ENCODE measurements at places on chromosomes 3 and 15.

DNA sequence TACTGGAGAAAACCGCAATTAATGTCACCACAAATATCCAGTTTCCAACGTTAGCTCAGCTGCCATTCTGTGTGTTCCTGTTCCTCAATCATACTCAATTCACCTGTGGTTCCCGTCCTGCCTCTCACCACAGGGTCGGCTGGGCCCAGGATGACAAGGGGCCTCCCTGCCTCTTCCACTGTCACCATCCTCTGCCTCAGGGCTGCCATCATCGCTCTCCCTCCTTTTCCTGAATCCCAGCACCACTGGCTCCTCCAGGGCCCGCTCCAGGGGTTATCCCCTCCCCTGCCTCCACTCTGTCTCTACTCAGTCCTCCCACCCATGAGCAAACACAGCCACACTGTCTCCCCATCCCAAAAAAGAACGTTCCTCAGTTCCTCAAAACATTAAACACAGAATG lies 170.9 kb upstream of the NSMCE3 start:
- DNase-seq, result no peak

- DNase-seq, result no peak
Observed at GRCh38 chr3:69179740-69180372, 57.5 kb upstream of the LMOD3 start.

DNA sequence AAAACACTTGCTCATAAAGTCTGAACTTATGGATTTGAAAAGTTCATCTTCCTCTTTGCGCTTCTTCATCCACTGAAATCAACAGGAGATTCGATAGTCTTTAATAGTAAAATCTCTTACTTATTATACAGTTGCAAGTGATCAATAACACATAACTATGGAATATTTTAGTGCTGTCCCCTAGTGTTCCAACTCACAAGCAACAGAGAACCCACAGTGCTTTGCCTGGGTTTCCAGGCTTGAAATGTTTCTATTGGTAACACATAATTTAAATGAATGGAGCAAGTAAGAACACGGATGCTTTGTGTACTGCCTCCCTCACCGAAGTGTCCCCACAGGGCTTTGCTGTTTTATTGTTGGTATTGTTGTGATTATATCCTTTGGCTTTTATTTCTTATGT lies 93.5 kb downstream of the WDR72 start:
- DNase-seq, result no peak

DNA sequence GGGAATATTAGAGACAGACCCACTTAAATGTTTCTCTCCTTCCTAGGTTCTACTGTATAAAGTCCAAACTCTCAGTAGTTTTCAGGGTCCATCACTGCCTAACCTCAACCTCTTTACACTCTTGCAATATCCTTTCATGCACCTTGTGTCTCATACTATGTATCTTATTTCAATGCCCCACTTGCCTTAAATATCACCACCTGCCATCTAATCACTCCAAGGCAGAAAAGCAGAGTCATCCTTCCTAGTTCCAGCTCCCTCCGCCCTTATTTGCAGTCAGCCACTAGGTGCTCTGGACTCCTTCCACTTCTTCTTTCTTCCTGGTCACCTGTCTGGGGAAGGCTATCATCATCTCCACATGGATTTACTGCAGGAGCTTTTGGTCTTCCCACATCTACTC lies 322.0 kb downstream of the MFSD1 start:
- DNase-seq, result no peak

DNA sequence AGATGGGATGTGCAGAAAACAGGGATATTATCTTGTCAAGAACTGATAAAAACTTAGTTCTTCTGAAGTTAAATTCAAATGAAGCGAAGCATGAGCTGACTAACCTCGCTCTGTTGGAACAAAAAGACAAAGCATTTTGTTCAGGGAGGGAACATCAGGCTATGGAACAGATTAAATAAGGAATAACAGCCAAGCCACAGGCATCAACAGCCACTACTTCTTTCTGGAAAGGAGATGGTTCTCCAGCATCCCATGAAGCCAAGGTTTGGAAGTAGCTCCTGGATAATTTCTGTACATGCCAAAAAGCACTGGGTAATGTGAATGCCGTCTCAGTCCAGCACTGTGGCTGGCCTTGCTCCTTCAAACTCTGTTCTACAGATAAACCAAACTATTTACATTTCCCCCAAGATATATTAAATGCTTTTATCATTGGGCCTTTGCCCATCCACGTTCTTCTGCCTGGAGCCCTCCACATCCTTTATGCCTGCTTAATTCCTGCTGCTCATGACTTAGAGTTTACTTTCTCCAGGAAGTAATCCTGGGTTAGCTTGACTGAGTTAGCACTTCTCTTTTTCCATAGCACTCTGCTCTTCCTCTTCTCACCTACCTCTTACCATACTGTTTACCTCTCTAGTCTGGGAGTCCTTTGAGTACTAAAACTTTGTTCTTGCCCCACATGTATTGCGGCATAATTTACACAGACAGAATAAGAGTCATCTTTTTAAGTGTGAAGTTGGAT lies 232.0 kb downstream of the CLSTN2 start:
- DNase-seq, result no peak

DNA sequence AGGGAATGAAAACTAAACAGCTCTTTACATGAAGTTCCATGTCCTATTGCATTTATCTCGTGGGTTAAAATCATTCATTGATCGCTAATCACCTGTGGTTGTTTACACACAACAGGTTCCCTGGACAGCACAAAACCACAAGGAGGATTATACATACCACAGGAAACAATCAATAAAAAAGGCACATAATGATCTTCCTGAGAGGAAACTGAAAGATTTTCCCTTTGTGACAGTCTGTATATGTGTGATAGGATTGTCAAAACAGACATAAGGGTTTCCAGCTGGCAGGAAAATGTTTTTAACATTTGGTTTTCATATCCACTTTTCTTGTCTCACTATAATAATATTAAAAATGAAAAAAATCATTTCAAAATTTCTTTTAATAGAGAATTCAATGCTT lies 541.8 kb downstream of the NLGN1 start:
- DNase-seq, result no peak

- no peak for DNase-seq
Observed at GRCh38 chr15:25727867-25728600, 135.1 kb downstream of the ATP10A start.

DNA sequence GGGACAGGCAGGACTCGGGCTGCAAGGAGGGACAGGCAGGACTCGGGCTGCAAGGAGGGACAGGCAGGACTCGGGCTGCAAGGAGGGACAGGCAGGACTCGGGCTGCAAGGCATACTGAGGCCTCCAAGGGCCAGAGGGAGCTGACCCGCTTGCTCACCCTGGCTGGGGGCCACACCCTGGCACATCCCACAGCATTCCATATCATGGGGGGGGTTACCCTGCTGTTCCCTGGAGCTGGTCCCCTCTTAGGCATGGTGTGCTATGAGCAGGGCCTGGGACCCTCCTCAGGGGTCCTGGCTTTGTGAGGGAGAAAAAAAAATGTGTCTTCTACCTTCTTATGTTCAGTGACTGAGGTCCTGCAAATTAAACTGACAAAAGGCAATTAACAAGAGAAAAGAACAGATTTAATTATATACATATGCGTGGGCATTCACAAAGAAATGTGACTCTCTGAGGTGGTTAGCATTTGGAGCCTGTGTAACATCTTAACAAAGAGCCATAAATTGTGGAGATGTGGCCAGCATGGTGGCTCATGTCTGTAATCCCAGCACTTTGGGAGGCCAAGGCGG lies 97.6 kb upstream of the ALDH1A3 start:
- no peak for DNase-seq
